Activated B cell treated with CpG ODN at 0.5 μM for 24 hours (primary cell): ENCODE measurements at places on chromosomes 16 and 17.

GRCh38 chr16:70480127-70481105, 26.0 kb downstream of the FCSK start:
- no peak for DNase-seq

DNA sequence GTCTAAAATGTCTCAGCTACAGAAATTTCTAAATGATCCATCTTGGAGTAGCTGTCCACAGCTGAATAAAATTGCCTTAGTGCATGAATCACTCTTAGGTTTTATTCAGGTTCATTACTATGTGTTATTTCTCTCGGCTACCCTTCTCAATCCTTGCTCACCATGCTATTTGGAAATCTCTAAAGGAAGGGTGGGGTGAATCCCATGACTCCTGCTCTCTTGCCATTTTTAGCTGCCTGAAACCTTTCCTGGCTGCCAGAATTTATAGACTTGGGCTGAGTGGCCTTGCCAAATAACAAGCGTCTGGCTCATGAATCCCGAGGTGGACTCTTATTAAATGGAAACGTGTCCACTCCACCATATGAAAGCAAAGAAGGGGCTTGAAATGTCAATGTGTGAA, 936.1 kb upstream of the SOX9 start:
- DNase-seq: no peak

DNA sequence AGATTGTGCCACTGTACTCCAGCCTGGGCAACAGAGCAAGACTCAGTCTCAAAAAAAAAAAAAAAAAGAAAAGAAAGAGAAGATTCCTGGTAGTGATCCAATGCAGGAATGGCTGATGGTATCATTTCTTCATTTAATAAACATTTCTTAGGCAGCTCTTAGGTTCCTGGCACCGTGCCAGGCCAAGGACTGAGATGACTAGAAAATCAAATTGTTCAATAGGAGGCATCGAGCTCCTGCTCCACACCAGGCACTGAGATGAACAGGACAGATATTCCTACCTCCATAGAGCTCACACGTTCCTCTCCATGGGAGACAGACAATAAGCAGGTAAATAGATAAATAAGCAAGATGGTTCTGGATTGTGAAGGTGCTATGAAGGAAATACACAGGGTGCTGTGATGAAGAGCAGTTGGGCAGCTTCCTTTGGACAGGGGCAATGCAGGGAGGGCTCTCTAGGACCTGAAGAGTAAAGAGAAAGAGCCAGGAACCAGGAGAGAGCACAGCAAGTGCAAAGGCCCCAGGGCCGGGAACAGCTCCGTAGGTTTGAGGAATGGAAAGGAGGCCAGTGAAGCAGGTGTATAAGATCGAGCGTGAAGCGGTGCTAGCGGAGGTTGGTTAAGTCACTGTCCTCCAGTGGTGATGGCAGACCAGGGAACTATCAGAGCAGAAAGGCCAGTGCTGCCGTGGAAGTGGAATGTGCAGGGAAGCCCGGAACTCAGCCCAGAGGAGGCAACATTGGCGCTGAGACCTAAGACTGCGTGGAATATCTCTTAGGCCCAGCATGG, 26.5 kb upstream of the CRHR1 start:
- no peak for DNase-seq

DNA sequence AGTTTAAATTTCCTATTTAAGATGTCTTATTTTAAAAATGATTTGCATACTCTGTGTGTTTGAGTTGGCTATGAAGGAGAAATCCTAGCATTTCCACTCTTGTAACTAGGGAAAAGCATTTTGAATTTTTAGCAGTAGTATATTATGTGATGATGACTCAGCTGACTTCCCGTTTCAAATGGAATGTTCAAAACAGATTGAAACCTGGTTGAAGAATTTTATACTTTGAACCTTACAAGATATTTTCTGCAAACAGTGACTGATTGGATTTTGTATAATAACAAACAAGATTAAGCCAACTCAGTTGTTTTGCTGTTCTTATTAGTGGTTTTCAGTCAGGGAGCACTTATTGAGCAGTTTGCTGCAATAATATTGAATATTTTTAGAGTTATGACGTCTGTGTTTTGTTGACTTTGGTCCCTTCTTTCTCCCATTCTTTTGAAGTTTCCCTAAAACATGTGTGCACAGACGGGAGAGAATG, 8.0 kb downstream of the TNRC6A start:
- DNase-seq: no peak
